AG04450 (cell line): ENCODE measurements at places on chromosomes 2 and 18.

DNA sequence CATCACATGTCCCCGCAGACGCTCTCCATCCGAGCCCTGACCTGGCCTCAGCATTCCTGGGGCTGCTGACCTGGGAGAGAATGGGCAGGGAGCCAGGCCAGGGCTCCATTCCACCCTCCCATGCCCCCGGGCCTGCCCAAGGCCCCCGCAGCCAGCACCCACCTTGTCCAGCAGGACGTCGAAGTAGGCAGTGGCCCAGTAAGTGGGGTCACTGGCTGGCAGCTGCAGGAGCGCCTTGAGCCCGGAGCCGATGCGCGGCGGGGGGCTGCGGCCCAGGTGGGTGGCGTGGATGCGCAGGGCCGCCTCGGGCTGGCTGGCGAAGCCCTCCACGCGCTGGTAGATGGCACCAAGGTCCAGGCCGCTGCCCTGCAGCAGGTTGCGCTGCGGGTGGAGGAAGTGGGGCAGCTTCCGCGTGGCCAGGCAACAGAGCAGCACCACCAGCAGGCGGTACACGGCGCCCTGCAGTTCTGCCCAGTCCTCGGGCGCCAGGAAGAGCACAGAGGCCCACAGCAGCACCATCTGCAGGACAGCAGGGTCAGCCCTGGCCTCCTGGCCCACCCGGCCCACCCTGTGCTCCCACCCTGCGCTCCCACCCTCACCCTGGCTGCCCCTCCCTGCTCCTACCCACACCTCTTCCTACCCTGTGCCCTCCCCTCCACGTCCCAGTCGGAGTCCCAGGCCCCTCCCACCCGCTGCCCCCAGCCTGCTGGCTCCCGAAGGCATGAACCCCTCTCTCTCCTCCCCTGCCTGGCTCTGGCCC lies 7.6 kb downstream of the MAB21L4 start:
- no peak for DNase-seq

- DNase-seq: no peak
Observed at GRCh38 chr2:219118504-219118903, 42.1 kb downstream of the NHEJ1 start.

DNA sequence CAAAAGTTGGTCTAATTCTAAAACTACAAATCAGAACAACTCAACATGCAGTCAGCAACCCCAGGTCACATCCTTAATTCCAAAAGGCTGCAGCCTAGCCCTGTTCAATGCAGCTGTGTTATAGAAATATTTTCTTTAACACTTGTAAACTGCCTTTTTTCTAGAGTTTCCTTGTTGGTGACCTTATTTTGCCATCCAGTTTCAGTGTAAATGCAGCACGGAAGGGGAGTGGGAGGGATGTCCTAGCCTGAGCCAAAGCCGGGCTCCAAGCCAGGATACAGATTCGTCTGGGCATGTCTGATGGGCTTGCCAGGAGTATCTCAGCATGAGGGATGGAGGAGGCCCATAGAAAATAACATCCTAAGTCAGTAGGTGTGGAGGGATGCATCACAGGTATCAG lies 17.7 kb upstream of the SP3 start:
- no peak for DNase-seq

GRCh38 chr2:138104071-138104470 lies 139.8 kb downstream of the HNMT start:
- no peak for DNase-seq

DNA sequence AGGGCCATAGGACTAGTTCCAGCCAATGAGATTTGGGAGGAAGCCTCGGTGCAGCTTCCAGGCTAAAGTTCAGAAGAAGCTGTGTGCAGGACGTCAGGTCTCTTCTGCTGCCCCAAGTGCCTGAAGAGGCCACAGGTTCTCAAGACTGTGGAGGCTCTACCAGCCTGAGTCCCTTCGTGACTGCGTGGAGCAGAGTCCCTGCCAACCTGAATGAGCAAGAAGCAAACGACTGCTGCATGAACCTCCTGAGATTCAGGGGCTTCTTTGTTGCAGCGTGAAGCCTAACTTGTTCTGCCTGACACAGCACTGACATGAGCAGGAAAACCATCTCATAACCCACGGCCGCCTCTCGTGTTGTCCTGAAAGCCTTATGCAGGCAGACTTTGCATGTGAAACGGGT lies 39.7 kb downstream of the TWIST2 start:
- DNase-seq: no peak

DNA sequence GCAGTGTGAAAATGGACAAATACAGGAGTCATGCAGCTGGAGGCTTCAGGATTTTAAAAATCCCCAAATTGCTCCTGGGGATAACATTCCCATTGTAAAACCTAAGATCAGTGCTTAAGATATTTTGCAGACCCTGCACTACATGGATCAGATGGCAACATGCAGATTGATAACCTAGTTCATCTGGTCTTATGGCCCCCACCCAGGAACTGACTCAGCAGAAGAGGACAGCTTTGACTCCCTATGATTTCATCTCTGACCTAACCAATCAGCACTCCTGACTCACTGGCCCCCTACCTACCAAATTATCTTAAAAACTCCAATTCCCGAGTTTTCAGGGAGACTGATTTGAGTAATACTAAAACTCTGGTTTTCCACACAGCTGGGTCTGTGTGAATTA lies 20.0 kb downstream of the SRBD1 start:
- DNase-seq: no peak

DNA sequence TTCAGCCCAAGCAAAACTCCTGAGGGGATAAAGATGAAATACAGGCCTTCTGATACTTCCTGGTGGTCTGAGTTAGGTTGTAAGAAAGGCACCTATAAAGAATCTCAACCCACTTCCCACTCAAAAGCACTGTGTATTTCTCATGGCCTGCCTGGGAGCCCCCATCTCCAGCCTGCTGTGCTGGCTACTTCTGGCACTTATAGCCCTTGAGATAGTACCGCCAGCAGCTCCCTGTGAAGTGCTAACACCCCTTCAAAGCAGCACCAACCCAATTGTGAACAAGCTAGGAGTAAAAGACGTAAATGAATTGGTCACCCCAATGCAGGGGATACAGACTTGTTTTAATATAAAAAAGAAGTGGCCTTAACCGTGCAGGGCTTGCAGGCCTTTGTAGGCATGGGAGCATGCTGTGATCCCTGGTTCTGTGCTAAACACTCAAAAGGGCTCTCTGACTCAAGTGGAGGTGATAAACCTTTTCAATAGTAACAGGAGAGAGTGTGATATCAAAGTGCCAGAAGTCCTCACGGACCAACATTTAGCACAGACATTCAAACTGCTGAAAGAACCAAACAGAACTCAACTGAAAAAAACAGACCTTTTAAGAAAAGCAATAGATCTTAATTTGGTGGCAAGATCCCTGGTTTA lies 80.8 kb downstream of the RTN4 start:
- DNase-seq: no peak

- no peak for DNase-seq
Observed at GRCh38 chr2:237261327-237261726, 152.6 kb downstream of the COL6A3 start.

- DNase-seq: no peak
Observed at GRCh38 chr2:203586206-203586605, 51.1 kb upstream of the RAPH1 start.

DNA sequence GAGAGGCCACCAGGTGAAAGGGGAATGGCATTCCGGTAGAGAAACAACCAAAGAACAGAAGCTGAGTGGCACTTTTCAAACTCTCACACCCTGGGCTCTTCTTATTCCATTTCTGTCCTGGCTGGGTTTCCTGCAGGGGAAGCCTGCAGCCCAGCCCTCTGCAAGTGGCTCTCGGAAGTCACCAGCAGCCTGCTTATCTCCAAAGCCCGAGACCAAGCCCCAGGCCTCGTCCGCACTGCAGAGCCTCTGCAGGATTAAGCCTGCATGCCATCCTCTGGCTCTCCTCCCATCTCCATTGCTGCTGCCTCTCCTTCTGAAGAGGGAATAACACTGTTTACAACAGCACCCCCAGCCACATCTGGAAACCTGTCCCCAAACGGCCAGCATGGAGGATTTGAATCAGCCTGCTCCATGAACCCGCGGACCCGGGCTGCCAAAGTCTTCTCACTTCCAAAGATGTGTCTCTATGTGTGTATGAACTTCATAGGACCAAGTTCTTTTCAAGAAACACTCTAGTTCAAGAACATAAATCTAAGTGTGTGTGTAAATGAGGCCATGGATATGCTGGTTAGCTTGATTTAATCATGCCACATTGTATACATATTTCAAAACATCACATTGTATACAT lies 54.2 kb downstream of the DIPK1C start:
- no peak for DNase-seq

- no peak for DNase-seq
Observed at GRCh38 chr18:33871363-33872025, 293.5 kb downstream of the ASXL3 start.

DNA sequence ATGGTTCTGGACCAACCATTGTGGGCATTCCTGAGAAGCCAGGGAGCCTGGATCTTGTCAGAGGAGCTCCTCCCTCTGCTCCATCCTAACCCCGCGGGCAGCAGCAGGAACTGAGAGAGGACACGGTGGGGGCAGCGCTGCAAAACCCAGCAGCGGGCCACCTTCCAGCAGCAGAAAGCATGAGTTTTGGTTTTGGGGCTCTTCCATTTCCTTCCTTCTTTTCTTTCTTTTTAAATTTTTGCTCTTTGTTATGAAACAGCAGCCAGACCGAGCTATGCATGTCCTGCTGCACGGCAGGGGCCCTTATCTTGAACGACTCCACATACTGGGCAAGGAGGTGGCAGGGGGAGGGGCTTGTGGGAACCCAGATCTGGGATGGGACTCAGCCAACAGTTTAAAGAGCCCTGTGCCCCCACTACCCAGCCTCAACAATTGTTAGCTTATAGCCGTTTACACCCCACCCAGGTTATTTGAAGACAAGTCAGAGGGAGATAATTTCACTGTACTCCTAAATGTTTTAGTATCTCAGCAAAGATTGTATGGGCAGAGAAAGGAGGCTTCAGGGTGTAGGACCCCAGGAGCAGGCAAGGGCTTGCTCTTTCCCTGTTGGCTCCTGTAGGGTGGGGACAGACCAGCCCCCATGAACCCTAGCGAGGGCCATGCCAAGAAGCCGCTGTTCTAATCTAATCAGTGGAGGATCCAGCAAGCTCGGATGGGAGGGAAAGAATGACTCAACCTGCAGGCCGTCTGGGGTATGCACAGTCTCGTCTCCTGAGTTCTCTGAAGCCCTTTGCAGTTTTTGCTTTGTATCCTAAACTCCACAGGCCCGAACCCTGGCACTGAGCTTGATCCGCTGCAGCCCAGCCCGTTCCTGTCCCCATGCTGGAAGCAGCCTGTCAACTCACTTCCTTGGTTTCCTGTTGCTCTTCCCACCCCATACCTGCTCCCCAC lies 75.3 kb downstream of the LRRFIP1 start:
- DNase-seq: no peak

- no peak for DNase-seq
Observed at GRCh38 chr2:39686456-39686855, 20.7 kb downstream of the TMEM178A start.

DNA sequence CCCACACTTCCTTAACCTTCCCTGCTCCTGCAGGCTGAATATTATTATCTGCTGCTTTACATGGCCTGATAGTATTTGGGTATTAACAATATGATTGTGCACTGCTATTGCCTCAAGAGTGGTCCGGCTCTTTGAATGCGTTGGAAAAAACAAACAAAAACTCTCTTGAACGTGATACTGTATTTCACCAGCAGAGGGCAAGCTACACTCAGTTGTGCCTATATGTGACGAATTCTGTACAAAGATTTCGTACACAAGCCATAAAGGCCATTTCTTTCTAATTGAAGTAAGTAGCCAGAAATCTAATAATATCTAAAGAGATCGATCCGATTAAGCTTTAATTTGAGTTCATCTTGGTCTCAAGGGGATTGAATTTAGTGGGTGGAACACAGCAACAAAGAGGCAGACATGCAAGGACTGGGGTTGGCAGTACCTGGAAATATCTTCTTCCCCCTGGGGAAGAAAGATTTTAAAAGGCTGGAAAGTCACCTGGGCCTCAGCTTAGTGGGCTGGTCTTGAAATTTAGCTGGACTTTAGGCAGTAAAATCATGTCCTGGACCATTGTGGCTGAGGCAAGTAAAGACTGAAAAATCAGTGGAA lies 49.3 kb upstream of the RAB6D start:
- DNase-seq: no peak

DNA sequence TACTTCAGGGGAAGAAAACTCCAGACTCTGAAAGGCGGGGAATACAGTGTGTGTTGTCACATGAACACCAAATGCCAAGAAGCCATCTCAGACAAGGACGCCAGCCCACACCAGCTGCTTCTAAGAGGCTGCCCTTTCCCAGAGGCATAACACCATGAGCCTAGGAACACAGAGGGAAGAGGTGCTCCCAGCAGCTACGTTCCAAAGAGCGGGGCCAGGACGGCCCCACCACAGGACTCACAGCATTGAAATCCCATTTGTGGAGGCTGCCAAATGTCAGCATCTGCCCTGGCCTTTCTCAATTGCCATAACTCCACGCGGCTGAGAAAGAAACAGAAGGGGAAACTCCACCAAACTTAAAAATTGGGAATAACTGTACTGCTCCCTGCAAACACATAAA lies 20.1 kb upstream of the ID2 start:
- DNase-seq: no peak

GRCh38 chr2:218091746-218092145 lies 22.7 kb downstream of the RUFY4 start:
- DNase-seq: no peak

- no peak for DNase-seq
Observed at GRCh38 chr2:2689306-2689705, 358.2 kb upstream of the MYT1L start.

GRCh38 chr2:133316557-133316956 lies 251.7 kb downstream of the NCKAP5 start:
- DNase-seq: peak; percentile 26

- DNase-seq: no peak
Observed at GRCh38 chr18:43040281-43040680, 75.2 kb downstream of the RIT2 start.

DNA sequence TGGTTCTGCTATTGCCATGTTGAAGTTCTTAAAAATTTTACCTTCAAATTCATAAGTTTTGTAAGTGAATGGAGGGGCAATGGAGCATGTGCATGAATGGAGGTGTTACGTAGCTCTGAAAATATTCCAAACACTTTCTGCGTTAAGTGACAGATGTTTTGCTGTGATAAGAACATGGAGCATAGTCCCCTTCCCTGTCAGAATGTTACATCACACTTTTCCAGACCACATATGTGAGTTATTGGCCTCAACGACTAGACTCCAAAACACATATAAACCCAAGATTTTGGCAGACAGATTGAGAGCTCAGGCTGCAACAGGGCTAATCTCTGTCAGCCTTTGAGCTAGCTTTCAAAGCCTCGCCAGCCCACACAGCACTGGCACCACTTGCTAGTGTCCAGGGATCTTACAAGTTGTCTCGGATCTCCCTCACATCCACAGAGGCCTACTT lies 27.2 kb upstream of the MFSD6 start:
- no peak for DNase-seq

GRCh38 chr2:160970052-160970965 lies 189.9 kb upstream of the TANK start:
- peak; percentile 59 for DNase-seq

- DNase-seq: no peak
Observed at GRCh38 chr2:69676146-69676545, 32.6 kb upstream of the AAK1 start.
